ENCODE measurements at places on chromosomes 3 and 15.

- no peak for ATAC-seq
Observed at GRCh38 chr3:124903896-124904834, 17.0 kb upstream of the ITGB5 start.

- ATAC-seq: no peak
Observed at GRCh38 chr15:32828507-32829186, 110.8 kb downstream of the GREM1 start.

- ATAC-seq: no peak
Observed at GRCh38 chr3:21290557-21290956, 460.5 kb downstream of the ZNF385D start.

GRCh38 chr3:184815046-184815930, 3.3 kb downstream of the VPS8 start:
- no peak for ATAC-seq

- no peak for ATAC-seq
Observed at GRCh38 chr3:70813311-70813710, 500.9 kb upstream of the MDFIC2 start.

All from activated T-helper 17 cell treated with anti-CD3 and anti-CD28 coated beads, Interleukin-2, amount 50 U/mL, for 72 hours (primary cell).